GM20000 (cell line): ENCODE measurements at places on chromosomes 13 and 19.

GRCh38 chr19:43525836-43526771, 897 bp downstream of the ETHE1 start:
- no peak for DNase-seq

DNA sequence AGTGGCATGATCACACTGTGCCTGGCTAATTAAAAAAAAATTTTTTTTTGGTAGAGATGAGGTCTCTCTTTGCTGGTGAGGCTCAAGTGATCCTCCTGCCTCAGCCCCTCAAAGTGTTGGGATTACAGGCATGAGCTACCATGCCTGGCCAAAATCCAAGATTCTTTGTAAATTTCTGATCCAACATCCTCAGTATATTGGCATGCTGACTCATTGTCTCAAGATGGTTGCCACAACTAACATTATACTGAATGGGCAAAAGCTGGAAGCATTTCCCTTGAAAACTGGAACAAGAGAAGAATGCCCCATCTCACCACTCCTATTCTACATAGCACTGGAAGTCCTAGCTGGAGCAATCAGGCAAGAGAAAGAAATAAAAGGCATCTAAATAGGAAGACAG, 100.0 kb downstream of the KLF5 start:
- no peak for DNase-seq

GRCh38 chr13:26465514-26465913, 92.0 kb upstream of the WASF3 start:
- DNase-seq = no peak

GRCh38 chr19:56312342-56312741, 2.3 kb downstream of the ZSCAN5A start:
- no peak for DNase-seq
